ENCODE measurements at places on chromosomes 11 and 22.
A peak's percentile ranks its signal among the peaks of the same experiment; 100 is the strongest.

GRCh38 chr11:2662430-2663299 lies 37.1 kb downstream of the KCNQ1OT1 start:
- no peak for ATAC-seq

- peak; percentile 18 for ATAC-seq
These were observed at the start of gene ALX4 for GRCh38 chr11:44309478-44310205. Gene ALX4 (minus strand): TSS chr11:44310139. CDS start chr11:44310062, 77 bp downstream.

DNA sequence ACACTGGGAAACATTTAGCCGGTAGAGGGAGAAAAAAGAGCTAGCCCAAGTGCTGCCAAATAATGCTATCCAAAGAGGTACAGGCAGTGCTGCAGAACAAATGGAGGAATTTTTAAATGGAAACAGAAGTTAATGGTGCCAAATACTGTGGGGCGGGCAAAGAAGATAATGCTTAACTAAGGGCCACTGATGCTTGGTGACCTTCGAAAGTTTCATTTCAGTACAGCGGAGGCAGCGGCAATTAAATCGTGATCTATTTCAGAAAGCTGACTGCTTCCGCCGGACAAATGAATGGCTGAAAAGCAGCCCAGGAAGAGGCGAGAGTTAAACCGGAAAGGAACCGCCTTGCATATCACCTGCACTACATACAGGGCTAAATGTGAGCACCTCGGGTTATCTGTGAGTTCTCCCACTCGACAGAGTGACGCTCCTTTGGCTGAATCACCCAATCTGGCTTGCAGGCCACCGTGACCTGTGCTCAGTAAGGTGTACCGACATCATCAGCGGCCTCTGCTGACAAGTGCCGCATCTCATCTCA lies 42.1 kb downstream of the CADM1 start:
- ATAC-seq = no peak

DNA sequence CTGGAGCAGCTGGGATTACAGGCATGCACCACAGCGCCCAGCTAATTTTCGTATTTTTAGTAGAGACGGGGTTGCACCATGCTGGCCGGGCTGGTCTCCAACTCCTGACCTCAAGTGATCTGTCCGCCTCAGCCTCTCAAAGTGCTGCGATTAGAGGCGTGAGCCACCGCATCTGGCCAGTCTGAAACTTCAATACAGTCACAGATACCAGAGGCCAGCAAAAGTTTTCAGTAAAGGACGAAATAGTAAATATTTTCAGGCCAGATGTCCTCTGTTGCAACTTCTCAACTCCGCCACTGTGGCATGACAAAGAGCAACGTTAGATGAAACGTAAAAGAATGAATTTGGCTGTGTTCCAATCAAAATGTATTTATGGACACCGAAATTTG lies 403.6 kb downstream of the MN1 start:
- no peak for ATAC-seq

DNA sequence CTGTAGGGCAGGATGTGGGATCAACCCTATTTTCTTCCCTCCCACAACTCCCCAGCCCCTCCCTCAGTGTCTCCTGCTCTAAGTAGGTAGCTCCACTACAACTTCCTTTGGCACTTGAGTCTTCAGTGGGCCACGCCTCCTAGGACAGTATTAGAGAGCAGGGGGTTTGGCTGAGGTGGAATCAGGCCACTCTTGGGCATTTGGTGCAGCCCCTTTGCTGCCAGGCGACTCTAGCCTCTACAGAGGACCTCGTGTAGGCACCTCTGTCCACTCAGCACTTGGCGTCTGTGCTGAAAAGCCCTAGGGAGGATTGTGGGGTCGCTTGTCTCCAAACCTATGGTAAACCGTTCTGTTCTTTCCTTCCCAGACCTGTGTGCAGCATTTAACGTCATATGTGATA lies 2.7 kb downstream of the FADD start:
- no peak for ATAC-seq

GRCh38 chr11:36436589-36436988 lies 73.5 kb downstream of the TRAF6 start:
- ATAC-seq = no peak

DNA sequence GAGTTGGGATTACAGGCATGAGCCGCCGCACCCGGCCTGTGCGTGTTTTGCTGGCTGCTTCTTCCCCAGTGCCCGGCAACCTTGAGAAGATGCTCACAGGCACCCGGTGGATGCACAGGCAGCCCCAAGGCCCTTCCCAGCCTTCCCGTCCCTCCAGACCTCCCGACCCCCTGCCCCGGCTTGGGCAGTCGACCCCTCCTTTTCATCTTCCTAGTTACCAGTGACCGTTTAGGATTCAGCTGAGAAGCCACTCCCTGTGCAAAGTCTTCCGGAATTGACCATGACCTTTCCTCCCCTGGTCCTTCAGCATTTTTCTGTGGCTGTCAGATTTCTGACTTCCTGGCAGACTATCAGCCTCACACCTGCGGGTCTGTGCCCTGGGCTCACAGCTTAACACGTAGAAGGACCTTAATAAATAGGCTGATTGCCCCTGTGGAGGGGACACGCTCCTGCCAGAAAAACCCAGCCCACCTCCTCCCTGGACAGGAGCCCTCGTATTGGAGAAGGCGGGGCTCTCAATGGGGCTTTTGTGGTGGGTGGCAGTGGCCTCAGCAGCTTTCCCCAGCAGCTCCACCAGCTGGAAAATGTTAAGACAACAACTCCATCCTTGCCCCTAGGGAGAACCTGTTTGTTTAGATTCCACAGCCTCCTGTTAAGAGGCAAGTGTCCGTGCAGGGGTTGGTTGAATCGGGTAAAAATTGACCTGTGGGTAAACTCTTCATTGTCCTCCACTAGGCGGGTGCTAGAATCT lies 10.4 kb upstream of the ANO1 start:
- no peak for ATAC-seq

GRCh38 chr11:79697905-79698304 lies 257.1 kb upstream of the TENM4 start:
- no peak for ATAC-seq

- ATAC-seq = no peak
These were observed 7.9 kb downstream of the MUC5B start for GRCh38 chr11:1230456-1231395.

DNA sequence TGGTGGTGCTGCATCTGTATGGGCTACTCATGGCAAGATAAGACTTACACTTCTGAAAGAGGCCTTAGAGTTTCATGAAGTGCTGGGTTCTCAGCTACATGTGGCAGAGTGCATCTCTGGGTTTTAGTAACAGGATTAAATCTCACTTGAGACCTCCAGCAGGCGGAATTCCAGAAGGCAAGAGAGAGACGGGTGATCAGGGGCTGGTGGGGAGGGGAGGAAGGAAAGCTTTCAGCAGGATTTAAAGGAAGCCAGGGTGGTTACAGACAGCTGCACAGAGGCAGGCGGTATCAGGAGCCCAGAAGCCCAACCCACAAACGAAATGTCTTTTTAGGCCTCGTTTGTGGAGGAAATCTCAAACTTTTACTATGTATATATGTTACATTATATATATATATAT lies 56.2 kb upstream of the CD82 start:
- ATAC-seq = no peak

DNA sequence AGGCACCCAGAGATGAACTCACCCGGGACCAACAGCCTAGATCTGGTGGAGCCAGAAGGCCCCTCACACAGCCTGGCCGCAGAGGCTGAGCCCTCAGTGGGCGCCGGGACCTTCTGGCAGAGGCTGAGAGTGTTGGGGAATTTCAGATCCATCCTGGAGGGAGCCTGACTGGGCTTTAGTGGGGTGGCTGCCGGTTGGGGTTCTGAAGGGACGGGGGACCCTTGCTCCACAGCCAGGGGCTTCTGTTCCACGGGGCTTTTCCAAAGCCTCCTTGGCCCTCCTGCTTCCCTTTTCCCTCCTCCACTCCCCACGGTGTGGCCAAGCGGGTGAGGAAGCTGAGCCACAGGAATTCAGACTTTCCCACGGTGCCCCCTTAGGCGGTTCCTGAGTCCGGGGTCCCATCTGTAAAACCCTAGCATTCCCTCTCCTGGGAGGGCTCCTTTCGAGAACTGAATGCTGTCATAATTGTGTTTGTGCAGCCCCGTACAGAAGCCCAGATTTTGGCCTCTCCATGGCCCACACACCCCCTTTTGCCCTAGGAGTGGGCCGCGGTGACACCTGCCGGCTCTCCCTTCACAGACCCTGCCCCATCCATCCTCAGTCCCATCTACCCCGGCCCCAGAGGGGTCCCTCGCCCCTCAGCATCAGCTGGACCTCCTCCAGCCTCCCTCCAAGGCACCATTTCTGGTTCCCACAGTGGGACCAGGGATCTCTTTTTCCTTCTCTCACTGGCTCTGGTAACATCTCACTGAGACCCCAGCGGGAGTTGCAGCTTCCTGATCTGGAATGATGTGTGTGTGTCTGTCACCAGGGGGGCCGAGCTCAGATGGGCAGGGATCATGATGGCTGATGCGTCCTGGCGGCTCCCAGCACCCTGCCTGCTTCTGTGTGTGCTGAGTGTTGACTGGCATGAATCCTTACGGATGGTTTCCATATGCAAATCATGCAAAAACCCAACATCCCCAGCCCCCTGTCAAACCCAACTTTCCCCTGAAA lies 1048.4 kb downstream of the TBC1D22A start:
- no peak for ATAC-seq

- no peak for ATAC-seq
These were observed 15.5 kb downstream of the SLC37A2 start for GRCh38 chr11:125078516-125079140.

DNA sequence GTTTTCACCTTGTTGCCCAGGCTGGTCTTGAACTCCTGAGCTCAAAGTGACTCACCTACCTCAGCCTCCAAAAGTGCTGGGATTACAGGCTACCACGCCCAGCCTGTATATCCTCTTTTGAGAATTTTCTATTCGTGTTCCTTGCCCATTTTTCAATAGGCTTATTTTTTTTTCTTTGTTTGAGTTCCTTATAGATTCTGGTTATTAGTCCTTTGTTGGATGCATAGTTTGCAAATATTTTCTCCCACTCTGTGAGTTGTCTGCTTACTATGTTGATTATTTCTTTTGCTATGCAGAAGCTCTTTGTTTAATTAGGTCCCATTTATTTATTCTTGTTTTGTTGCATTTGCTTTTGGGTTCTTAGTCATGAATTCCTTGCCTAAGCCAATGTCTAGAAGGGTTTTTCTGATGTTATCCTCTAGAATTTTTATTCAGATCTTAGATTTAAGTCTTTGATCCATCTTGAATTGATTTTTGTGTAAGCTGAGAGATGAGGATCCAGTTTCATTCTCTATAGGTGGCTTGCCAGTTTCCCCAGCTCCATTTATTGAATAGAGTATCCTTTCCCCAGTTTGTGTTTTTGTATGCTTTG lies 17.7 kb upstream of the ZBED5 start:
- no peak for ATAC-seq

DNA sequence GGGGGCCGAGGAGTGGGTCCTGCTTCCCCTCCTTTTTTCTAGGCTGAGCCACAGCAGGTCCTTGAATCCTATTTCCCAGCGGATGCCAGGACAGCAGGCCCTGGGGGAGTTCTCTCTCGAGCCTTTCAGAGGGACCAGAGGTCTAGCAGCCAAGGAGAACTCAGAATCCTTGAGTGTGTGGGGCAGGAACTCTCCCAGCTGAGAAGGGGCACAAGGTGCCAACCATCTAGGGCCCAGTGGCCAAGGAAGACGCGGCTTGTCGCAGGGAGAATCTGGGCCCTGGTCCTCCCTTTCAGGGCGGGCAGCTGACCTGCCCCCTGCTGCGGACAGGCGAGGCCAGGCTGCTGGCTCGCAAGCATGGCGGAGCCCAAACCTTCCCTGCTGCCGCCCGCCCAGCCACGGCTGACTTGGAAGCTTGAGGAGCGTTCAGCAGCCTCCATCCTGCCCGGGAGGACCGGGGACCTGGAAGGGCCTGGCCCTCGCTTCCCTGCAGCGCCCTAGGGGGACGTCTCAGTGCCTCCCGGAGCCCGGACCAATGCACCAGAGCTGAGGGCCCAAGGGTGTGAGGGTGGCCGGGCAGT lies 972 bp upstream of the TSSC4 start:
- no peak for ATAC-seq

- no peak for ATAC-seq
These were observed 79.7 kb upstream of the CARD18 start for GRCh38 chr11:105219269-105219668.

DNA sequence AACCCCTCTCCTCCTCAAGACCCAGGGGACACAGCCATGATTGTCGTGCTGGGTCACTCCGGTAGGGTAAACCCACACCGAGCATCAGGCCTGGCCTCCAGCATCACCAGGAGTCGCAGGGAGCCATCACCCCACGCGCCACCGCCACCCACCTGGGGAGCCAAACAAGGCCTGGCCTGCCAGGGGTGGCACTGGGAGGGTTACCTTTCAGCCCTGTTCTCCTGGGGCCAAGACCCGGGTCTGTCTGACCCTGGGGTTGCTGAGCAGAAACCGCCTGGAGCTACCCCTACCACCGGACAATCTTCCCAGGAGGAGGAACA lies 39.3 kb upstream of the NNMT start:
- peak; percentile 9 for ATAC-seq

- no peak for ATAC-seq
These were observed 17.0 kb downstream of the COA4 start for GRCh38 chr11:73859671-73860070.

DNA sequence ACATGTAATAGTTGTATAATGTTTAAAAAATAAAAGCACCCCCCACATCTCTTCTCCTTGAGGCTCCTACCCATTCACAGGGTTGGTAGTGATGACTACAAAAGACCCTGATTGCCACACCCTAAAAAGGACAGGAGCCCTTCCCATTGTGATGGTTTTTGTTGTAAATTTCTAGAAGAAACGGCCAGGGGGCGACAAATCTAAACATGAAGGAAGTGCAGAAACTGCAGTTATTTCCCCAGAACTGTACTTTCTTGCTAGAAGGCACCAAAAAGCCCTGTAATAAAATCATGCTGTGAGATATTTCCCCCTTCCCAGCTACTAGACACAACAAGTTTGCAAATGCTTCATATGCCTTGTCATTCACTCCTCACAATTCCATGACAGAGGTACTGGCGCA lies 10.8 kb downstream of the PRR5L start:
- no peak for ATAC-seq

GRCh38 chr11:31995032-31995431 lies 95.8 kb upstream of the RCN1 start:
- ATAC-seq = no peak

DNA sequence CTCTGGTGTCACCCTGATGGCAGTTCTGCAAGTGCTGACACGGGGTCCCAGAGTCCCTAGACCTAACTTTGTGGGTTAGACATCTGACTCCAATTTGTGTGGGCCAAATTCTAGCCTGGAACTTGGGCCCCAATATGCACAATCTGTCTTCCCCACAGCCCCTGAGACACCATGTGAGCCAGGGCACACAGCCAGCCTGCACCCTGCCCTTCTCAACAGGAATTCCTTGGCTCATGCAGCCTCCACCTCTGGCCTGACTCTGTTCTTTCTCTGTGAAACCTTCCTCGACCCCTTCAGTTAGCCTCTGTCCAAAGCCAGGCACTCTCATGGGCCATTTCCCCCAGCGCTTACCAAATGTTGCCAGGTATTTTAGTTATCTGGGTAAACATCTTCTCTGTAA lies 59.1 kb upstream of the POU2AF1 start:
- no peak for ATAC-seq

DNA sequence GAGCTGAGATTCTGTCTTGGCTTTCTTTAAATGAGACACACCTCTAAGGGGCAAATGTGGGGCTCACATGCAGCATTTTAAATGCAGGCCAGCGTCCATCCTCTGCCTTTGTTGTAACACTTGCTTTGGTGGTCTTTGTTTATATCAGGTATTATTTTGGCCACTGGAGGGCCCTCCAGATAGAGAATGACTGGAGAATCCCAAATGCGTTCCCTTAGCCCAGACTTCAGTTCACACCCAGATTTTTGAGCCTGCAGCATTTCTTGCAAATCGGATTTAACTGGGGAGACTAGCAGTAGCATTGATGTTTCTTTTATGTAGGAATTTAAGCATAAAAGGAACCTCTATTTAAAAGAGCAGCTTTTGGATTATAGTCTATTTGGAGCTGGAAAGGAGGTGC lies 200.2 kb upstream of the SORL1-AS1 start:
- no peak for ATAC-seq

- no peak for ATAC-seq
These were observed 110.1 kb upstream of the LUZP2 start for GRCh38 chr11:24386546-24387397.
